Stimulated activated CD4-positive, alpha-beta T cell treated with anti-CD3 and anti-CD28 coated beads, Interleukin-12 subunit alpha, Interleukin-12 subunit beta, amount 100 ng/mL, for 48 hours (primary cell): ENCODE measurements at places on chromosomes 1 and 21.
A peak's percentile ranks its signal among the peaks of the same experiment; 100 is the strongest.

DNA sequence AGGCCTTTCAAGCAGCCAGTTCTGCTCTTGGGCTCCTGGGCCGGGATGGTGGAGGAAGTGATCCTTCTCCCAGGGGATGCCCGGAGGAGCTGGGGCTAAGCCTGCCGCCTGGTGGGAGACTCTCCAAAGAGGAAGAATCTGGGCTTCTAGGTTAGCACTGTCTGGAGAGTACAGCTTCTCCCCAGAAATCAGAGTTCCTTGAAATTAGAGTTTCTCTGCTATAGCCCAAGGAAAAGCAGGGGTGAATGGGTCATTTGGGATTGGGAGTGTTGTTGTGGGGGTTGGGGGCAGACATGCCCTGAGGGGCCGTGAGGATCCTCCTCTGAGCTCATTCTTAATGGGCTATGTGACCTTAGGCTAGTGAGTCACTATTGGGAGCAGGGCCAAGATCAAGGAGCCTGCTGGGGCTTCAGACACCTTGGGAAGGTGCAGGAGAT is 6.5 kb downstream of the LGR6 start:
- no peak for DNase-seq

GRCh38 chr1:46442317-46443161 is 47.1 kb upstream of the DMBX1 start:
- peak; percentile 55 for DNase-seq

DNA sequence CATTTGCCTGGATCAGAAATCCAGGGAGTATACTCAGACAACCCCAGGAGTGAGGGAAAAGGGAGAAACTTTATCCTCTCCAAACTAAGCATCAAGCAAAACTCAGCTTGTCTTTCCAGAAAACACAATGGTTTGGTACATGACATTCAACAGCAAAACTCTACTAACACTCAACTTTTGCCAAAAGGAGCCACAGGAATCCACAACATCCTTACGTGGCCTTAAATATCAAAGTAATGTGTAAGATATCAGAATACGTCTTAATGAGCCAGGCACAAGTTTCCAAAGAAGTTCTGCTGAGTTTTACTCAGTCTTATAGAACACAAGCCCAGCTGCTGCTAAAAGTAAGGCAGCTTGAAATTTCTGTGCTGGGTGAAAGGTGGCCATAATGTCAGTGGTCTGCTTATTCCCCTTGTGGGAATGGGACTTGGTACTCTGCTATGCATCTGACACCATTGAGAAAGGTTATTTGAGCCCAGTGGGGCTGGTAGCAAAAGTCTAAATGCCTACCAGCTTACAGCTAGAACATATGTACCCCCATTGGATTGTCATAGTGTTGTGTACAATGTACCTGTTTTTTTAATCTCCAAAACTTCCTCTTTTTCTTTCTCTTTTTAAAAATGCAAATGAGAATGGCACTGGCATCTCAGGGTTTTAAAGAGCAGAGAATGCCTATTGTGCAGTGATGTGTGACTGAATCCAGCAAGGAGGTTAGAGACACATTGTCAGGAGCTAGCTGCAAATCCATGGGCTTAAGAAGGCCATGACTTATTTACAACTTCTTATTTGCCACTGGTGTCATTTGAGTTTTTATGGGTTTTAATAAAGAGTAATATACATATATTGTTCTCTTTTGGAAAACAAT is 62.0 kb upstream of the ST6GALNAC3 start:
- no peak for DNase-seq

GRCh38 chr21:44377201-44377921 is 23.9 kb downstream of the TRPM2 start:
- DNase-seq, result no peak
